ENCODE measurements at places on chromosomes 6 and 20. TPM values are rescaled to one million over a fixed set of nuclear protein-coding genes. Genes with fewer than 3 reads are reported as not detected.
A peak's percentile ranks its signal among the peaks of the same experiment; 100 is the strongest.

NHLRC1 gene
- 2.4 TPM for total RNA-seq

DNA sequence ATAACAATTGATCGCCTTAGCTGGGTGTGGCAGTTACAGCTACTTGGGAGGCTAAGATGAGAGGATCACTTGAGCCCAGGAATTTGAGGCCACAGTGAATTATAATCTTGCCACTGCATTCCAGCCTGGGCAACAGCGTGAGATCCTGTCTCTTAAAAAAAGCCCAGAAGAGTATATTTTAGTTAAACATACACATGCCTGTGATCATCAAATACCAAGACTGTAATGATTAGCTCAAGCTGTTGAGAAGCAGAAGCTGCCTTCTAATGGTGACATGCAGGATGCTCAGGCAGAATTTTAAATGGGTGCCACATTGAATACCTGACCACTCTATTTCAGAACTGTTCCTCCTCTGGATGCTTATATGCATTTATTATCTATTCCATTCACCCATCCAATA is 8.9 kb upstream of the TMEM14A start:
- H3K36me3 ChIP-seq, result no peaks in the 10 kb centered on the region
- H3K4me3 ChIP-seq, result no peak overlapping the region
- DNase-seq, result no peak
- H3K27me3 ChIP-seq, result no peaks in the 10 kb centered on the region
- peaks cover 14% of the 10 kb centered on the region for H3K4me1 ChIP-seq
- H3K27ac ChIP-seq, result no peak overlapping the region

GRCh38 chr6:27251606-27252251 is 4.2 kb downstream of the PRSS16 start:
- H3K27ac ChIP-seq, result peak overlapping the region; percentile 87
- H3K4me1 ChIP-seq, result peaks cover 4% of the 10 kb centered on the region
- peak overlapping the region; percentile 62 for H3K4me3 ChIP-seq
- no peaks in the 10 kb centered on the region for H3K36me3 ChIP-seq
- peaks cover 64% of the 10 kb centered on the region for H3K27me3 ChIP-seq

DNA sequence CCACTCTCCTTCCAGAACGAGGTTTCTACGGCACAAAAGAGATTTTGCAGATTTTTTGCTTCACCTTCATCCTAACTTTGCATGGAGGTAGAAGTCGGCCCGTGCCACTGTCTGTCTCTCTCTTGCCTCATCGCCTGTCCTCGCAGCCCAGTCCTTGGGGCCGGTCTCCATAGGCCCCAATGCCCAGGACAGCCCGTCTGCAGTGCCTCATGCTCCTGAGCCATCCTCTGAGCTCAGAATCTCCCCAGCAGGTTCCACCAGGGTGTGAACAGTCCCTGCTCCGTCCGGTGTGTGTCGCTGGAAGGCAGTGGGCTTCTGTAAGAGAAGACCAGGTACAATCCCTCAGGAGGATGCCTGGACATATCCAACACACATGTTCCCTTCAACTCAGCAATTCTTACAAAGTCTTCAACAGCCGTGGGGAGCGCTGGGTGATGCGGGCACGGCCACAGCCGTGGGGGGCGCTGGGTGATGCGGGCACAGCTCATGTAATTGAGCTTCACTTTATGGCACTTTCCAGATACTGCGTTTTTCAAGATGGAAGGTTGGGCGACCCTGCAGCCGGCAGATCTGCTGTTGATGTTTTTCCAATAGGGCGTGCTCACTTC is 231.9 kb downstream of the DLL1 start:
- H3K4me3 ChIP-seq, result no peak overlapping the region
- no peaks in the 10 kb centered on the region for H3K36me3 ChIP-seq

GRCh38 chr6:41066867-41067304 is 5.3 kb downstream of the OARD1 start:
- H3K27ac ChIP-seq, result no peak overlapping the region
- H3K36me3 ChIP-seq, result peaks cover 57% of the 10 kb centered on the region

GRCh38 chr6:2376429-2377355 is 131.3 kb upstream of the GMDS start:
- no peaks in the 10 kb centered on the region for H3K36me3 ChIP-seq
- no peaks in the 10 kb centered on the region for H3K27me3 ChIP-seq
- H3K27ac ChIP-seq, result no peak overlapping the region
- no peak for DNase-seq
- H3K4me3 ChIP-seq, result no peak overlapping the region
- no peaks in the 10 kb centered on the region for H3K4me1 ChIP-seq

DNA sequence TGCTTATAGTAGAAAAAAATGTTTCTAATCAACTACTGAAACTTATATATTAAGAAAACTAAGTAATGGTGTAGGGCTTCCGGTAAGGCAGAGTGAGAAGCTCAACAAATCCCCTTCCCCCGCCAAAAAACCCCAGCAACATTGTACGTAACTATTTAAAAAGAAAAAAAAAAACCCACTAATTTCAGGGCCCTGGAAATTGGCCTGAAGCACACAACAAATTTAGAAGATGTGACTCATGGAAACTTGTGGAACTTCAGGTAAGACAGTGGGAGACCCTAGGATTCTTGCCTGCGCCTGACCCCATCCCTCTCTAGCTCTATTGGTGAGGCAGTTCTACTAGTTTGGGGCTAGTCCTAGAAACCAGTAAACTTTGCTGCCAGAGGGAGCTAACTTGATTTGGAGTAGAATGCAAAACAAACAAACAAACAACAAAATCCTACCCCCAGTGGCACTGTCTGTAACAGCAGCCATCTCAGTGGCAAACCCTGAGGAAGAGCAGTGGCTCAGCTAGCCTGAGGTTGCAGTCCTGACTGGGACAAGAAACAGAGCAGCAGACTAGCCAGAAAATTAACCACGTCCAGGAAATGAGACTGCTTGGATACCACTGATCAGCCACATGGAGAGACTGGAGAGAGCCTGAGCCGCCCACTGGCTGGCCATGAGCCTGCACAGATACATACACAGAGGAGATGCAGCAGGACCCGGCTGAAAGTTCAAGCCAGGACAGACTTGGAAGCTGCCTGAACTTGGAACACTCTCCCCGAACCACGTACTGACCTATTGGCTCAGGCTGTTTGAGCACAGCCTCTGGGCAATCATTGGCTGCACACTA is 135.1 kb downstream of the TBXT start:
- DNase-seq, result no peak
- H3K4me3 ChIP-seq, result no peak overlapping the region
- H3K27me3 ChIP-seq, result no peaks in the 10 kb centered on the region
- H3K36me3 ChIP-seq, result no peaks in the 10 kb centered on the region

DNA sequence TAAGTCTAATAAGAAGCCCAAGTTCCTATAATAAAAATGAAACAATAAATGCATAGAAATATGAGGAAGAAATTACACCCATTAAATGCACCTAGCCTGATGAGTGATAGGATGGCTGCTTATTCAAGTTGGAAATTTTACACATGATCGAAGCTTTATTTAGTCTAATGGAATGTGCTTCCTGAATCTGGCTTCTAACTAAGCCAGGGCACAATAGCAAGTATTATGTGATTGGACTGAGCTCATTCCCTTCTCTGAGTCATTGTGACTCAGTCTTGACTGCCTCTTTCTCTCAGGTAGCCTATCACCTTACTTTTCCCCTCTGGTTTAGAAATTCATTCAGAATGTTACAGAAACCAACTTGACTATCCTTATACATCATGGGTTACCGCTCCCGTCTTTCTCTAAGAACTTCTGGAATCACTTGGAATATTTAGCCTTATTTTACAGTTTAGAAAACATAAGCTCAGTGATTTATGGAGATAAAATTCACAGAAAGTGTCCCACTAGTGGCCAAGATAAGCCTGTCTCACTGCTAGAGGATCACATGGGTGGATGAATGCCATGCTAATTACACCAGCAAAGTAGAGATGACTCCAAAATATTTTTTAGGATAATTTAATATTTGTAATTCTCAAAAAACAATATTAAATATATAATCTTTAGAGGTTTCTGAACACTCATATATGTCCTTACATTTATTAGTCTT is 505.3 kb upstream of the JAG1 start:
- H3K27me3 ChIP-seq, result no peaks in the 10 kb centered on the region
- H3K27ac ChIP-seq, result no peak overlapping the region
- no peaks in the 10 kb centered on the region for H3K36me3 ChIP-seq
- no peaks in the 10 kb centered on the region for H3K4me1 ChIP-seq
- no peak overlapping the region for H3K4me3 ChIP-seq

DNA sequence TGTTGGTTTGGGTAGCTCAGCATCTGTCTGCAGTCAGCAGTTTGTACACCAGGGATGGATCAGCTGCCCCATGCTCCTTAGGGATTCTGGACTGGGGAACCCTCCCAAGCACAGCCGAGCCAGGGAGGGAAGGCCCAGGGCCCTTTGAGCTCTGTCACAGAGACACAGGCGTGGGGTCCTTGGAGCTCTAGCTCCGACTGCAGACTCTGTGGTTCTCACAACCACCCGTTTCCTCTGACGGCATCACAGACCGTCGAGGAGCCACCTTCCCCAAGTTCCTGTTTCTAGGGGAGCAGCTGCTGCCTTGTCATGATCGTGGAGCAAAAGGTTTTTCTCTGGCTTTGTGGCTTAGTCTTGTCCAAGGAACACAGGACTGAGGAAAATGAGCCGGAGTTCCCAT is at the start of gene SLA2:
Gene SLA2 (minus strand): TSS at position 199 of the 400 bp plus-strand sequence. CDS start 4,861 bp downstream, outside the sequence.
- no peaks in the 10 kb centered on the region for H3K4me1 ChIP-seq
- DNase-seq, result peak; percentile 52
- H3K4me3 ChIP-seq, result peak within 1 kb of the TSS; percentile 39
- no peaks in the 10 kb centered on the region for H3K27me3 ChIP-seq
- H3K36me3 ChIP-seq, result no peaks in the 10 kb centered on the region

DNA sequence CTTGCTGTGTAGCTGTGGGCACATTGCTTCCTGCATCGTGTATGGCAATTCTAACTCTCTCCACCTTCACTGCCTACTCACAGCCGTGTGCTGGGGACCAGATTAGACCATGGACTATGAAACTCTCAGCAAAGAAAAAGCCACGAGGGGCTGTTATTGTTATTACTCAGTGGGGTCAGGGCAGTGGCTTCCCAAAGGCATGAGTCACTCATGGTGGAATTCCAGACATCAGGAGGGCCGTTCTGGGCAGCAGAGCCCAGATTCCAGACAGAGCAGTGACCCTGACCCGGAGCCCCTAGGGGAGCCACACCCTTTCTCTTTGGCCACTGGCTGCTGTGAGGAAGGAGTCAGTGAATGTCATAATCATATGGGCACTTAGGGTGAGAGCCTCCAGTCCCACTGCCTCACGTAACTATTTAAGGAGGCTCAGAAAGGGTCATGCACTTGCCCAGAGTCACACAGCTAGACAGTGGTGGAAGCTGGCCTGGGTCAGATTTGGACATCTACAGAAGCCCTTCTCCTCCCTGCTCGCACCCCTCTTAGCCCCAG is 22.2 kb upstream of the CCN5 start:
- no peak overlapping the region for H3K4me3 ChIP-seq
- H3K27me3 ChIP-seq, result no peaks in the 10 kb centered on the region
- H3K4me1 ChIP-seq, result peaks cover 26% of the 10 kb centered on the region
- no peaks in the 10 kb centered on the region for H3K36me3 ChIP-seq

DNA sequence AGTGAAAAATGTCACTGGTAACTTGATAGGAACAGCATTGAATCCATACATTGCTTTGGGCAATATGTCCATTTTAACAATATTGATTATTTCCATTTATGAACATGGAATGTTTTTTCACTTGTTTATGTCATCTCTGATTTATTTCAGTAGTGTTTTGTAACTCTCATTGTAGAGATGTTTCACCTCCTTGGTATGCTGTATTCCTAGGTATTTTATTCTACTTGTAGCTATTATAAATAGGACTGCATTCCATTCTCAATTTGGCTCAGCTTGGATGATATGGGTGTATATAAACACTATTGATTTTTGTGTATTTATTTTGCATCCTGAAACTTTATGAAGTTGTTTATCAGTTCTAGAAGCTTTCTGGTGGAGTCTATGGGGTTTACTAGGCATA is 730.3 kb downstream of the DOK5 start:
- H3K4me1 ChIP-seq, result no peaks in the 10 kb centered on the region
- DNase-seq, result no peak
- no peaks in the 10 kb centered on the region for H3K27me3 ChIP-seq
- H3K36me3 ChIP-seq, result no peaks in the 10 kb centered on the region
- H3K27ac ChIP-seq, result no peak overlapping the region
- no peak overlapping the region for H3K4me3 ChIP-seq

DNA sequence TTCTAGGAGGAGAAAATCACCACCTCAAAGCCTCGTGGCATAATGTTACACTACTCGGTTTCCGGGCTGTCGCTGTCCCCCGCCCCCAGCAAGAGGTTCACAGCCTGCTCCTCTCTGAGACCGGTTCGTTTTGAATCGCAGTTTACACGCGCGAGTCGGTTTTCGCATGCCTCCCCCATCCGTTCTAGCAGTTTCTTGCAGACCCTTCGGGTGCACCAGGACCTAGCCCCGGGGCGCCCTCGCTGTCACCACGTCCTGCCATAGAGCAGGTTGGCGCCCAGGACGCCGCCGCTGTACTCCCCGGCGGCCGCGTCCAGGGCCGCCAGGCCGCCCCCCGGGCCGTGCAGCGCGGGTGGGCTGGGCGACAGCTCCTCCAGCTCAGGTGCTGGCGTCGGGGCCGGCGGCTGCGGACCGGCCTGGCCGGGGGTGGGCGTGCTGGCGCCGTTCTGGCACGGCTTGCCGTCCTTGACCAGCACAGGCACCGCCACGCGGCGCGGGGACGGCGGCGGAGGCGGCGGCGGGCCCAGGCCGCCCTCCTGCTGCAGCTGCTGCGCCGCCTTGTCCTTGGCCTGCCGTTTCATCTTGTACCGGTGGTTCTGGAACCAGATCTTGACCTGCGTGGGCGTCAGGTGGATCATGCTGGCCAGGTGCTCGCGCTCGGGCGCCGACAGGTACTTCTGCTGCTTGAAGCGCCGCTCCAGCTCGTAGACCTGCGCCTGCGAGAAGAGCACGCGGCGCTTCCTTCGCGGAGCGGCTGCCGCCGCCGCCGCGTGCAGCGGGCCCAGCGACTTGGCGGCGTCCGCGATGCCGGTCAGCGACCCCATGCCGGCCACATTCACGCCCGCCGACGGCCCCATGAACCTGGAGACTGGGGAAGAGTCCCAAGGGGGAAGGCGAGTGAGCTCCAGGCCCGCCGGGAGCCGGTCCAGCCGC is 1.4 kb downstream of the NKX2-4 start:
- H3K4me1 ChIP-seq, result peaks cover 10% of the 10 kb centered on the region
- no peak overlapping the region for H3K27ac ChIP-seq
- DNase-seq, result peak; percentile 47
- H3K4me3 ChIP-seq, result peak overlapping the region; percentile 26
- no peaks in the 10 kb centered on the region for H3K36me3 ChIP-seq

- no peak for DNase-seq
- no peaks in the 10 kb centered on the region for H3K36me3 ChIP-seq
Measured at GRCh38 chr6:26475823-26476729, 18.3 kb downstream of the BTN2A1 start.

DNA sequence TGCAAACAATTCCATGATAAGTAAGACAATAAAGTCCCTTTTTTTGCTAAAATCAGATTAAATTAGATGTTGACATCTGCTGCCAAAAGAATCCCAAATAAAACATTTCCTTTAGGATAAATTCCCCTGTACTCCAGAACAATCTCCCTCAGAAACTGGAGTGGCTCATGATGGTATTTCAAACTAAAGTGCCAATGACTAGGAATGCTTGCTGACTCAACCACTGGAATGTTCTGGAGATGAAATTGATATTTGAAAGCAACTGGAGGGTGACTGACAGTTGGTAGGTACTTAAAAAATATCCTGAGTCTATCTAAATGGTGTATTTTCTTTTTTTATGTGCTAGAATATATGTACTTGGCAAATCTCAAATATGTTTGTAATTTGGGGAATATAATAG is 350.1 kb upstream of the TSHZ2 start:
- H3K36me3 ChIP-seq, result no peaks in the 10 kb centered on the region
- H3K27me3 ChIP-seq, result no peaks in the 10 kb centered on the region
- H3K27ac ChIP-seq, result no peak overlapping the region
- no peak for DNase-seq
- no peaks in the 10 kb centered on the region for H3K4me1 ChIP-seq

Measured in lower lobe of right lung (tissue), 2 donors.